ENCODE measurements at places on chromosomes 2 and 18.

GRCh38 chr2:238320648-238321281 is 447 bp downstream of the TRAF3IP1 start:
- DNase-seq = no peak

DNA sequence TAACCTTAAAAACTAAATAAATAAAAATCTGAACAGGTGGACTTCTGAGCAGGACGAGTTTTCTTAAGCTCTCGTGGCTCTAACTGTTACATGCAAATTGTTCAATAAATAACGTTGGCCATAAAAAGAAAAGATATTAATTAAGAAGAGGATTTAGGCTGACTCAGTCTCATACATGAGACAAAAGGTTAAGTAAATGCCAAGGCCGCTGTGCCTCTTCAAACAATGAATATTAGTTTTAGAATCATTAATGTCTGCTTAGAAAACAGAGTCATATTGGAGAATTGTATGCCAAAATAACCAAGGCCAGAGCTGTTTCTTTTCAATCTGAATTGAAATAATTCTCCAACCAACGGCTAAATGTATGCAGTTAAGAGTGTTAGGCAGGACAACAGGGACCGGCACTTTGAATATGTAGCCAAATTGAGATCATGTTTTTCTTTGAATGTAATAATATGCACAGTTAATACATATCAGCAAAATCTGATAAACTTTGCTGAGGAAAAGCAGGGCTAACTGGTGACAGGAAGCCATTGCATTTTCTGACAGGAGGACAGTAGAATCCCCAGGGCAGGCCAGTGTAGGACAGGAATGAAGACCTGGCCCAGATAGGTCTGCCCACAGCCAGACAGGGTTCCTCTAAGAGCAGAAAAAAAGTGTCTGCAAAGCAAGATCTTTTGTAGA is 1041.4 kb upstream of the FANCL start:
- no peak for DNase-seq

- DNase-seq = no peak
Observed at GRCh38 chr18:26840965-26841364, 24.5 kb downstream of the AQP4 start.

GRCh38 chr2:241869087-241869961 is at the start of gene RTP5:
TSS of gene RTP5 (plus strand) at chr2:241869729. CDS start at chr2:241869757, 28 bp downstream.
- DNase-seq = no peak

- peak; percentile 16 for DNase-seq
Observed at GRCh38 chr2:206378835-206379234, 64.5 kb upstream of the ADAM23 start.

DNA sequence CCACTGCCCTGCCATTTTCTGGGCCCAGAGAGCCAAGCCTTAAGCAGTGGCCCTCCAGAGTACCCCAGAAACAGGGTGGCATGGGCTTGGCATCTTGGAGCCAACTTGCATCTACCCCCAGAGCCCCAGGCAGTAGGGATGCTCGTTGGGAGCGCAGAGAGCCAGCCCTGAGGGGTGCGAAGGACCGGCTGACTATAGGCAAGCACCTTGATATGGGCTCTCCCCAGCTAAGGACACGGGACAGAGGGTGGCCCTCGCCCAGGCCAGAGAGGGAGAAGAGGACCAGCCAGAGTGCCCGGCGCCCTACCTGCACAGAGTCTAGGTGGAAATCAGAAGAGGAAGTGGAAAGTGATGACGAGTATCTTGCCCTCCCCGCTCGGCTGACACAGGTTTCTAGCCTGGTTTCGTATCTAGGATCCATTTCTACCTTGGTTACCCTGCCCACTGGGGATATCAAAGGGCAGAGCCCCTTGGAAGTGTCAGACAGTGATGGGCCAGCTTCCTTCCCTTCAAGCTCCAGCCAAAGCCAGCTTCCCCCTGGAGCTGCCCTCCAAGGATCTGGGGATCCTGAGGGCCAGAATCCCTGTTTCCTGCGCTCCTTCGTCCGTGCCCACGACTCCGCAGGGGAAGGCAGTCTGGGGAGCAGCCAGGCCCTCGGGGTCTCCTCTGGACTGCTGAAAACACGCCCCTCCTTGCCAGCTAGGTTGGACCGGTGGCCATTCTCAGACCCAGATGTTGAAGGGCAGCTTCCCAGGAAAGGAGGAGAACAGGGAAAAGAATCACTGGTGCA is 16.2 kb downstream of the CEP68 start:
- DNase-seq = no peak

- DNase-seq = no peak
Observed at GRCh38 chr2:97728091-97728731, 14.8 kb downstream of the ZAP70 start.
